ENCODE measurements at places on chromosomes 7 and 10.
A peak's percentile ranks its signal among the peaks of the same experiment; 100 is the strongest.

- no peak overlapping the region for H3K4me3 ChIP-seq
- DNase-seq: no peak
- no peaks in the 10 kb centered on the region for H3K36me3 ChIP-seq
- no peak overlapping the region for H3K27ac ChIP-seq
- H3K4me1 ChIP-seq: no peaks in the 10 kb centered on the region
Measured at GRCh38 chr10:727162-727790, 37.8 kb upstream of the DIP2C start.

GRCh38 chr7:158858592-158859503, 2.5 kb downstream of the DYNC2I1 start:
- H3K27me3 ChIP-seq: no peaks in the 10 kb centered on the region
- DNase-seq: no peak
- H3K36me3 ChIP-seq: no peaks in the 10 kb centered on the region
- no peak overlapping the region for H3K4me3 ChIP-seq
- H3K27ac ChIP-seq: peak overlapping the region; percentile 87

DNA sequence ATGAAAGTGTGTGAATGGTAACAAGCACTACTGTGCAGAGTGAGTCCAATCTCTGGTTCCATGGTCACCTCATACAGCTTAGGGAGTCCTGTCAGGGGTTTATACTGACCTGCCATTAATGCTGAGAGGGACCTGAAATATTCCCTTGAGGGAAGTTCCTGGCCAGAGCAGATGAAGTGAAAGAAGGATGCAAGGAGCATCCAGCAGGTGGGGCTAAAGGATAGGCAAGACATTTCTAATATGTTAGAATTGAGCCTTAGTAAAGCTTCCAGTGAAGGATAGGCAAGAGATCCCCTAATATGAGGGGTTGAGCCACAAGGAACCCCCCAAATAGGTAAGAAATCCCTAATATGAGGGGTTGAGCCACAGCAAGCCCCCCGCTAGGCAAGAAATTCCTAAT, 25.5 kb upstream of the FAM221A start:
- no peak overlapping the region for H3K4me3 ChIP-seq
- H3K36me3 ChIP-seq: no peaks in the 10 kb centered on the region
- no peaks in the 10 kb centered on the region for H3K4me1 ChIP-seq
- DNase-seq: peak; percentile 73
- no peak overlapping the region for H3K27ac ChIP-seq

DNA sequence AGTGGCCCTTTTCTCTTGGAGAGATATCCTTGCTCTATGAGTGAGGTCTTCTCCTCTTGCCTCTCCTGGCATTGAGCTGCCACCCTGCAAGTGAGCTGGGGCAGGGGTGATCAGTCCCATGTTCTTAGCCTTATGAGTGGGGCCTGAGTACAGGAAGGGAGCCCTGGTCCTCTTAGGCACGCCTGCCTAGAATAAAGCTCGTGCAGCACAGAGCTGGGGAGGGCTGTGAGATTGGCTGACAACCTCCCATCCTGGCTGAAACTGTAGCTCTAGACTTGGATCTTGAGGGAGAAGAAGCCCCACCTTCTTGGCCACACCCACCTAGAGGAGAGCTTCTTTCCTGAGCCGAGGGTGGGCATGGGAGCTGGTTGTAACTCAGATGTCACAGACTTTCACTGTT, 305.0 kb upstream of the ZNF32 start:
- DNase-seq: no peak
- H3K4me3 ChIP-seq: no peak overlapping the region
- no peak overlapping the region for H3K27ac ChIP-seq
- H3K4me1 ChIP-seq: no peaks in the 10 kb centered on the region
- H3K36me3 ChIP-seq: no peaks in the 10 kb centered on the region

DNA sequence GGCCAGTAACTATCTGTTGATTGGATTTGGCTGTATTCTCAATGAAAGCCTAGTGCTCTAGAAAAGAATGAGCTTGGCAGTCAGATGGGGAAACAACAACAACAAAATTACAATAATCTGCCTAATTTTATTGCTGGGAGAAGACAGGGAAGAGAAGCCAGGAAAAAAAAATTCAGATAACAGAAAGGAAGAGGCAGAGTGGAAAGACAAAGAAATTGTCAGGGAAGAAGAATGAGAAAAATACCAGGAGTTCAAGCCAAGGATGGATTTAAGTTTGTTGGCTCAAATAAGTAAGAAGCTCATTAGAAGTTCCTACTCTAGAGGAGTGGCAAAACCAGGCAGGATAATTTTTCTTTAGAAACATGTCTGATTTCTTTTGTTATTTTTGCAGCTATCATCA, 45.9 kb upstream of the PRKG1 start:
- H3K27ac ChIP-seq: peak overlapping the region; percentile 47
- H3K4me1 ChIP-seq: peaks cover 7% of the 10 kb centered on the region
- H3K36me3 ChIP-seq: no peaks in the 10 kb centered on the region
- no peak overlapping the region for H3K4me3 ChIP-seq

DNA sequence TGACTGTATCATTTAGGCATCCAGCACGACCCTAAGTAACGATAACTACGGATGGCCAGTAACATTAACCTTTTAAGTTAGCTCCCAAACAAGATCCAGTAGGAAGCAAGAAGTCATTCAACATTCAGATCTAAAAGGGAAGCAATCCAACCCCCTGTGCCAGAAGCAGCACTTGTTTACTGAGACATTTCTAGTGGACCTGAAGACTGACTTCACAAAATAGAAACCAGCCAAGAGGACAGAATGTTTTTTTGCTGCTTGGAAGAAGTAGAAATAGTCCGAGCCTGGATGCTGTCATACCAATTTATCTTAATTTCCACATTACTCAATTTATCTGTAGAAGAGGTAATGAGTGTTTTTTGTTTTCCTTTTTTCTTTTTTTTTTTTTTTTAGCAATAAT, 88.0 kb upstream of the CTTNBP2 start:
- H3K27me3 ChIP-seq: no peaks in the 10 kb centered on the region
- no peak overlapping the region for H3K4me3 ChIP-seq
- no peaks in the 10 kb centered on the region for H3K36me3 ChIP-seq
- H3K27ac ChIP-seq: no peak overlapping the region
- peak; percentile 54 for DNase-seq

- H3K27ac ChIP-seq: no peak overlapping the region
- H3K36me3 ChIP-seq: no peaks in the 10 kb centered on the region
- peaks cover 24% of the 10 kb centered on the region for H3K4me1 ChIP-seq
- no peak overlapping the region for H3K4me3 ChIP-seq
- H3K27me3 ChIP-seq: no peaks in the 10 kb centered on the region
- no peak for DNase-seq
Measured at GRCh38 chr7:149882248-149883047, 8.7 kb downstream of the ATP6V0E2 start.

Data from testis (tissue), 5 donors.